ENCODE measurements at places on chromosomes 6 and 20.

DNA sequence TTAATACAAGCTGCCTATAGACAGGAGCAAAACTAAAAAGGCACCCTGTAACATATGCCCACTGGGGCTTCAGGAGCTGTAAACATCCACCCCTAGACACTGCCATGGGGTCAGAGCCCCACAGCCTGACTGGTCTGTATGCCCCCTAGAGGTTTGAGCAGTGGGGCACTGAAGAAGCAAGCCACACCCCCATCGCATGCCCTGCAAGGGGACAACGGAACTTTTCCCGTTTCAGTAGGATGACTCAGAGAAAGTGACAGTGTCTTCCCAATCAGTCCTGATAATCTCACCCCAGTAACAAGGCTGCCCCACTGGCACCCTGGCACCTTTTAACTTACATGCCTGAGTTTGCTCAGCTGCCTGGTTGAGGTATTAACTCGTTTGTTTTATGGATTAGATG, 35.9 kb downstream of the BEND3 start:
- DNase-seq = no peak

DNA sequence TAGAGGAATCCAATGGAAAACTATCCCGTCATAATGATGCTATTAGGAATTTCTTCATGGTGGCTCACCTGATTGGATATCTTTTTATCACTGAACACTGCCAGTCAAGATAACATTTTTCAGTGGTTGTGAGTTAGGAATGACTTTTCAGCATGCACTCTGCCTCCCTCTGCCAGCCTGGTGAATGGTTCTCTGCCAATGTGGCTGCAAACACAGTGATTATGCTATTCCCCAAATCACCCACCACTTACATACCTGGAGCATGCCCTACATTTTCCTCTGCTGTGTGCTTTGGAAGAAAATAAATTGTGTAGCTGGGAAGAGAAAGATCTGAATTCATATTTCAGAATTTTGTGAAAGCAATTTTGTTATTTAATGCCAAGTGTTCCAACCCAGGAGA, 102.6 kb upstream of the LAMP5 start:
- DNase-seq = no peak

GRCh38 chr6:108838101-108838717, 10.0 kb upstream of the ARMC2 start:
- no peak for DNase-seq

- peak; percentile 15 for DNase-seq
These were observed 44.5 kb downstream of the SULF2 start for GRCh38 chr20:47740862-47741184.

- no peak for DNase-seq
These were observed 32.0 kb downstream of the TFAP2A start for GRCh38 chr6:10382728-10383330.

- DNase-seq = no peak
These were observed 5.6 kb upstream of the RAMACL start for GRCh38 chr6:166591961-166592520.

- DNase-seq = no peak
These were observed 145.4 kb downstream of the DST start for GRCh38 chr6:56497240-56497639.

GRCh38 chr6:109363753-109364152, 18.5 kb downstream of the CD164 start:
- no peak for DNase-seq

GRCh38 chr6:71126506-71126905, 162.1 kb upstream of the OGFRL1 start:
- no peak for DNase-seq

DNA sequence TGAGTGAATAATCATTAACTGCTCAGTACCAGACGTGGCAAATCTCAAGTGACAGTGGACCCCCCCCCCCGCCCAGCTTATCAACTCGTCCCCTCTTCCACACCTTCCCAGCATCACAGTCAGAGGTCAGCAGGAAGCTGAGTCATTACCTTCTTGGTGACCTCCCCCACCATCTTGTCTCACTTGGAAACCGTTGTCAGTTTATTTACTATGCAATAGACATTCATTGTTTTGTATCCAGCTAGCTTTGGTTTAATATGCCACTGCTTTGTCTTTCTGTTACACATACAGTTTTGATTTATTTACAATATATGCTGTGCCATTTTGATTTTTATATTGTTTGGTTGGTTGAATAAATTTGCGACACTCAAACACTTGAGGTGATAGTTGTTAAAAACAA, 158.1 kb downstream of the QKI start:
- peak; percentile 91 for DNase-seq

DNA sequence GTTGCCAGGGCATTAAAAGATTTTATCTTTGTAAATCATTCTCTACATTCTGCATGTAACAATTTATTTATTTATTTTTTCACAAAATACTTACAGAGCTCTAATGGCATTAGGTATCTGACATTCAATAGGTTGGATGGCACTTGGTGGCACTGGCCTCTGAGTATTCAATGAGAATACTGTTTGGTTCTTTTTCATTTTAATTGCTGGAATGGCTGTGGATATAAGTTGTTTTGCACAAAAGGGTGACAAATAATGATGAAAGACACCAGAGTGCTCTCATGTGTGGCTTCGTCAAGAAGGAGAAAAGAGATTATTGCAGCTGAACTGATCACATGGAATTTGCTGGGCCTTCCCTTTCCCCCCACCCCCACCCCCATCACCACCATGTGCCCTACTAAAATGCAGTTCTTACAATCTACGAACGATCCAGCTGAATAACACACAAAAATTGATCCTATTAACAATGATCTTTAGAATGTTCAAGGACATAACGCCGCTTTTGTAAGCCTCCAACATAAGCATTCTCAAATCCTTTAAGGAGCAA, 195.2 kb upstream of the POU3F2 start:
- DNase-seq = no peak

GRCh38 chr6:133895573-133896343, 6.8 kb downstream of the TCF21 start:
- no peak for DNase-seq

DNA sequence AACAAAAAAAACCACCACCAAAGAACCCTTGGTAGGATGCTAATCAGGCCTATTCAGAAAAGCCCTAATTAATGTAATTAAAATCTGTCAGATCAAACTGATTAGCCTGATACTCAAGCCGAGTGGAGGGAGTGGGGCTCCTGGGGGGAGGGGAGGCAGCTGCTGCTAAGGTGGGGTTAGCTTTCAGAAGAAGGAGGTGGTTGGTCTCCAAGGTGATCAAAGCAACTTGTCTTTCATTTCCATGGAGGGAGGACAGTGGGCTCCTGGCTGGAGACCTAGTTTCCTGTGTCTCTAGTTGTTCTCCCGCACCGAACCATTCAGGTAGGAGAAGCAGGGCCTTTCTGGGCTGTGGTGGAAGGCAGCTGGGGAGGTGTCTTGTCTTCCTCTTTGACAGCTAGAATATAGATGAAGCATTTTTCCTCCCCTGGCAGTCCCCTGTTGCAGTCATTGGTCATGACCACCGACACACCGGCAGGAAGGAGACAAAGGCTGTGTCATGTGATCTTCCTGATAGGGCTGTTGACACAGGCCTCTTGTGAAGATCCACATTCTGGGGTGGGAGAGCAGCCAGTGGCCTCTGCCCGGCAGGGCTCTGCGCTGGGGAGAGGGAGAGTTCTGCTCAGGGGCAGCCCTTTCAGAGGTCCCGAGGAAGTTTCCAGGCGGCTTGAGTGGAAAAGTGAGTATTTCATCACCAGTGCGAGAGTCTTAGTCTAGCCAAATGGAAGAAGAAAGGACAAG, 39.9 kb upstream of the PRDM1 start:
- peak; percentile 60 for DNase-seq

DNA sequence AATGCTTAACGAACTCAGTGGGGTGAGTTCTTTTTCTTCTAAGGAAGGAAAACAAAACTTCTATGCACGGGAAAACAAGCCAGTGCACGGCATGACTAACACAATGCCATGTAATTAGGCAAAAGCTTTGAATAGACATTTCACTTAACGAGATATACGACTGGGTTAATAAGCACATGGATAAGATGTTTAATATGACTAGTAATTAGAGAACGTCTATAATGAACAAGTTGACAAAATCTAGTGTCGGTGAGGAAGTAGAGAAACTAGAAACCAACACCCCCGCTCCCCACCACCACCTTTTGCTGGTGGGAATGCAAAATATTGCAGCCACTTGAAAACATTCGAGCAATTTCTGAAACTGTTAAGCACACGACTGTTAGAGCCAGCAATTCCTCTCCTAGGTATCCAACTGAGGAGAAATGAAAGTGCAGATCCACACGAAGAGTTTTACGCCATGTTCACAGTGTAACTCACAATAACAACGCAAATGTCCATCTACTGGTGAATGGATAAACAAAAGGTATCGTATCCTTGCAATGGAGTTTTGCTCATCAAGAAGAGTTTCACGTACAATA, 644.9 kb upstream of the AGPAT4 start:
- no peak for DNase-seq

GRCh38 chr6:43091436-43091991, 15.4 kb downstream of the PTK7 start:
- no peak for DNase-seq

DNA sequence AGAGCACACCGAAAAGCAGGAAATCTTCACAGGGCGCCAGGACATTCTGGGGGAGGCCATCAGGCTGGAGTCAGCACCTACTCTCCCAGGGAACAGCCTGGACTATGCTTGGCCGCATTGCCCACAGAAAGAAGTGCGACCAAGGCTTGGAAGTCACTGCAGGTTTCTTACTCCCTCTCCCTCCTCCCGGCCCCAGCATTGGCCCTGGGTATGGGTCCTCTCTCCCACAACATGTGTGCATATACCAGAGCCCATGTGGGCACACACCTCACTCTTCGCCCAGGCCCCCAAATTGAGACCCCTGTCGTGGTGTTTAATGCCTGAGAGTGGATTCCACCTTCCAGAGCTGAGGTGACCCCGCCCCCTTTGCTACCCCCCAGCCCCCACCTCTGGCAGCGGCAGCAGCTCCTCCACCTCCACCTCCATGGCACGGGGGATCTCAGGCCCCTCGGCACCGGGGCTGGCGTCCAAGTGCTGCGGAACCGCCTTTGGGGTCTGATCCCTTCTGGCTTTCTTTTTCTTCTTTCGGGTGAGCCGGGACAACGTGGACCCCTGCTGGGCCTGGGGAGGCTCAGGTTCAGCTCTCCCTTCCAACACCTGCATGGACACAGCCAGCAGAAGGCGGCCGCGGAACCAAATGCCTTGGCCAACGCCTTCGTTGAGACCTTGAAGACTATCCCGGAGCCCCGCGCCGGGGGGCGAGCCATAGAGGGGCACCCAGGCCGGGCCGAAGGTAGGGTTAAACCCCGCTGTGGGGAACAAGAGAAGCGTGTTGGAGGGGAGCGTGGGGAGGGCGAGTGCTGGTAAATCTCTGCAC, 15.2 kb upstream of the SPAG4 start:
- DNase-seq = no peak

- DNase-seq = no peak
These were observed 196.5 kb downstream of the ARHGAP18 start for GRCh38 chr6:129513471-129513870.

GRCh38 chr20:4929686-4930397, 71.5 kb downstream of the SLC23A2 start:
- no peak for DNase-seq

GRCh38 chr6:122322824-122323223, 76.6 kb upstream of the HSF2 start:
- DNase-seq = no peak

DNA sequence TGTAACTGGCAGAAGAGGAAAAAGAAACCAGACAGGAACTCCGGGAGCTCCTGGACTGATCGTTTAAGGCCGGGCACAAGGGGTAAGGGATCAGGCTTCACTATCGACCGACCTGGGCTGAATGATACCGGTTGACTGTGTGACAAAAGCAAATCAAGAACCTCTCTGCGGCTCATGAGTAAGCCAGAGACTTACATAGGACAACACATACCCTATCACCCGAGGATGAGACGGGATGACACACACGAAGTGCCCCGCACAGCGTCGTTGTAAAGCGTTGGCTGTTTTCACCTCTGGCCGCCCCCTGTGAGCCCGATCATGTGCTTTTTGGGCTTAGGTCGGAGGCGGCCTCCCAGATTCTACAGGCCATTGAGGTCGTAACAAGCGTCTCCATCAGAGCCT, 695 bp upstream of the TGIF2 start:
- peak; percentile 43 for DNase-seq

GRCh38 chr6:80535914-80536565, 429.6 kb downstream of the BCKDHB start:
- no peak for DNase-seq

DNA sequence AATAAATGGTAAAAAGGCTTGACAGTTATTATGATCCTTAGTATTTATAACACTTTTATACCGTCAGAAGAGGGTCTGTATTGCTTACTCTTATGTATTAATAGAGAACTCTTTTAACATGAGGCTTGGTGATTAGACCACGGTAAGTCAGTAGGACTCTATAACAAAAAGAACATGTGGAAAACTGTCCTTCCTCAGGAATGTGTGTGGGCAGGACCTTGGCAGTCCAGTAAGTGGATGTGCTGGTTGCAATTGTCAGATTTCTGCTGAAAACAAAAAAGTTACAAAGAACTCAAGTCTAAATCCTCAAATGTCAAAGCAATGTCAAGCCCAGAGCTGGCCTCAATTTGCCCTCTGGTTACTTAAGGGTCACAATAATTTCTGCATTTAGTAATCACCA, 81.1 kb downstream of the PLCG1 start:
- DNase-seq = no peak

- DNase-seq = no peak
These were observed 235.0 kb downstream of the HTR1B start for GRCh38 chr6:77228279-77228678.

DNA sequence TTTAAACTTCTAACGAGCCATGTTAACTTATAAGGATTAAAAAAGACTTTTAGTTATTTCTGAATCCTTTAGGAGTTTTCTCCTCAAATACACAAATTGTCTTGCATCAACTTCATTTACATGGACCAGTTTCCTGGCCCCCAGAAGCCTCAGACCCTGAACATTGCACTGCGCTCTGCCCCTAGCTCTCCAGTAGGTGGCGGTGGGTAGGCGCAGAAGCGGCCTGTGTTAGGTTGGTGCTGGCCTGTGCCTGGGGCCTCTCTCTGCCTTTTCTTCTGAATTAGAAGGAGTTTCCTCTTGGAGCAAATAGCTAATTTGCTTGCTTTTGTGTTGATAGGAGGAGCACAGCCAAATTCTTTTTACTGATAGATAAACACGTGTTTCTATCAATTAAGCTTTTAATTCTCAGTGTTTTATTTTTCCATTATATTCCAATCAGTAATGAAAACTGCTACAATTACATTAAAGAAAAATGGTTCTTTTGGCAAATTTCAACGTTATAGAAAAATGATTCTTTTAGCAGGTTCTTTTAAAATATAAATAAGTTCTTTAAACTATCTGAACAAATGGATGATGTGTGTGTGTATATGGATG, 44.4 kb downstream of the DTD1 start:
- DNase-seq = peak; percentile 63

Data from K562 (cell line).